Femur (tissue), 1 donor: ENCODE measurements at places on chromosomes 2 and 18.
A peak's percentile ranks its signal among the peaks of the same experiment; 100 is the strongest.

DNA sequence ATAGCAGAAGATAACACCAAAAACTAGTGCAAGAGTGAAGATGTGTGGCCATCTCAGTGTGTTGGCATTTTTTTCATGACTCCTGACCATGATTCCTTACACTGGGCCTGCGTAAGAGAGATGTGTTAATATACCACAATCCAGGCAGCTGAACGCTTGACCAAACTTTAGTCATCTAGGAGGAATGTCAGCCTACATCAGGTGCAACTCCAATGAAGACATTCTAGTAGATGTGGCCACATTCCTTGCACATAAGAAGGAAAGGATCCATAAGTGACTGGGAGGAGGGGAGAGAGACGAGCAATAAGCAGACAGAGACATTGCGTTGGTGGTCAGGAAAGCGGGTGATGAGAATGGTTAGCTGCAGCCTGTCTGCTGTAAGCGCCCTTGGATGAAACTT is 42.6 kb downstream of the CYRIA start:
- no peak for DNase-seq

DNA sequence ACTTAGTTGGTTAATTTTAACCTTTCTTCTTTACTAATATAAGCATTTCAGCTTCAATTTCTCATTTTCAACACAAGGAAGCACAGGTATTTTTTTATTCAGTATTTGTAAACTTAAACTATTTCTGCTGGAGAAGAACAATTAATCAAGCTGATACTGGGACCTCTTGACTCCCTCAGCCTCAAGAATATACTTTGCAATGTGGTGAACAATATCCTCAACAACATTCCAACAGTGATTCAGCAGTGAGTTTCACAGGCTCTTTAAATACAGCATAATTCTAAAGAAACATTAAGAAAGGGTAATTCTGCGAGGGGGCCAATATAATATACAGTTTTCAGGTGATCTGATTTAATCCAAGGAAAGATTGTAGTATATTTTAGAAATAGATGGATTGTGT is 10.0 kb downstream of the RAPGEF4 start:
- no peak for DNase-seq

DNA sequence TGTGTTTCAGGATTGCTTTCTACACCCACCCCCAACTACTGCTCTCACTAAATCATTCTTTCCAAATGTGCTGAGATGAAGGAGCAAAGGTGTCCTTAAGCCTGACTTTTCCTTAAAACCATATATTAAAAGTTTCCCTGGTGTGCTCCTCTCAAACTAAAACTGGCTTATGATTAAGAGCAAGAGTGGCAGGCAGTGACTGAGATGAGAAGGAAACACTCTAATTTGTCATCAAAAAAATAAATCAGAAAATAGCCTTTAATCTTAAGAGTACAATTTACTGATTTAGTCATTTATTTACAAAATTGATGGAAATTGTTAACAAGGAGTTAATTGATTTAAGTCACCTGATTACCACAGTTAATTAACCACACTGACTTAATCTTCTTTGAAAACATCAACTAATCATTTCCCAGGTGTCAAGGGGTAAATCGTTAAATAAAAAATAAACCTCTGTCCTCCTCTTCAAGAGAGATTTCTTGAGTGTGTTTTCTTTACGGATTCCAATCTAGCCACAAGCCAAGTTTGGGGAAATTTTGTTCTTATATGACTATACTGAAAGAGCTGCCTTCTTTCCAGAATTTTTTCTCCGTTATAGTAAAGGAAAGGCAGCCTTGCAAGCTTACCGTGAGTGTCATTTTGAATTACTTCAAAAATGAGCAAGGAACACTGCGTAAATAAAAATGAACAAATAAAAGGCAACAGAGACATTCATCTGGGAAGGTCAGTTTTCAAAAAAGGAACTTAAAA is 17.4 kb downstream of the LRP2 start:
- no peak for DNase-seq

DNA sequence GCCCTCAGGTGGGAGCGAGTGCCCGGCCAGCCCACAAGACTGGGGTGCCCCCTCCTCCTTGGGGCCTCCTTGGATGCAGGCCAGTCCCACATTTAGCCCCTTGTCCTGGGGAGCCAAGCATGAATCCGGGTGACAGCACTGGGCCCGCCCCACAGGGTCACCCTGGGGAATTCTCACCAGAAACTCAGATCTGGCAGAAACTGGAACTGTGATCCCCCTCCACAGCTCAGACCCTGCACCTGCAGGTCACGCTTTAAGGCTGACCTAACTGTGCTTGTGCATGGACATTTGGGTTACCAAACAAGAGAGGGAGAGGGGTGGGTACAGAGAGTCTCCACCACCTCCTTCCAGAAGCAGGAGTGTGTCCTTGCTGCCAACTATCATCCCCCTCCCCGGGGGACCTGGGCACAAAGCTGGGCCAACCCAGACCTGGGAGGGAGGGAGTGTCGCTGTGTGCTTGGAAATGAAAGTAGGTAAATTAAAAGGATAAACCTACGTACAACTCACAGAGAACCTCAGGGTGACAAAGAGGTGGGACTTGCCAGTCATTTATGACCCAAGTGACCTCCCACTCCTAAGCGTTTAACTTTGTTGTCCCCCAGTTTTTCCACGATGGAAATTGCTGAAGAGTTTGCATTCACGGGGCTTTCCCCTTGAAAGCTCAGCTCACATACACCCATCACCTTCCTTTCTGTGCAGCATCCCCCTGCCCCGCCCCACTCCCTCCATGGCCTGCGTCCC is 9.1 kb downstream of the ITM2C start:
- no peak for DNase-seq

DNA sequence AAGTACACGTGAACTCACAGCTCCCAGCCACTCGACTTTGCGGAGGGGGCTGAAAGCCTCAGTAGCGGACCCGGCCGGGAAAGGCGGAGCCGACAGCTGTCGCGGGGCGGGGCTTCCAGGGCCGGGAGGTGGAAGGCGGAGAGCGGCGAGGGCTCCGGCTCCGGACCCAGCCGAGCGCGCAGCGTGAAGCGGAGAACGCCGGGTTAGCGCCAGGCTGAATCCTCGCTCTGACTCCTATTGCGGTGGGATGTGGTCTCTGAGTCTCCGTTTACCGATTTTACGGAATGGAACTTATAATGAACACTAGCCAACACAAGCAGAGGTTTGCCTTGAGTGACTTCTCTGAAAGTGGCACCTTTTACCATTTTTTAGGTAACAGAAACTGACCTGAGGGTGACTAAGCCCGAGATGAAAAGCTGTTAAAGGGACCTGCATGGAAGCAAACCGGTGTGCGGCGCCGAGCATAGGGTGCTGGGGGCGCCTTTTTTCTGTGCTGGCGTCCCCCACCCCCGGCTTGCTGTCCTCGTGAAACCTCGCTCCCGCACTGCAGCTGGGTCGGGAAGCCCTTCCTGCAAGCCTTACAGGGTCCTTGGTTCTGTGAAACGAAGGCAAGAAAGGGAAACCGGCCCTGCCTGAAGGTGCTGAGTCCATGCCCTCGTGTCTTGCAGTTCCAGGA is 72.9 kb downstream of the EN1 start:
- DNase-seq = peak; percentile 73

DNA sequence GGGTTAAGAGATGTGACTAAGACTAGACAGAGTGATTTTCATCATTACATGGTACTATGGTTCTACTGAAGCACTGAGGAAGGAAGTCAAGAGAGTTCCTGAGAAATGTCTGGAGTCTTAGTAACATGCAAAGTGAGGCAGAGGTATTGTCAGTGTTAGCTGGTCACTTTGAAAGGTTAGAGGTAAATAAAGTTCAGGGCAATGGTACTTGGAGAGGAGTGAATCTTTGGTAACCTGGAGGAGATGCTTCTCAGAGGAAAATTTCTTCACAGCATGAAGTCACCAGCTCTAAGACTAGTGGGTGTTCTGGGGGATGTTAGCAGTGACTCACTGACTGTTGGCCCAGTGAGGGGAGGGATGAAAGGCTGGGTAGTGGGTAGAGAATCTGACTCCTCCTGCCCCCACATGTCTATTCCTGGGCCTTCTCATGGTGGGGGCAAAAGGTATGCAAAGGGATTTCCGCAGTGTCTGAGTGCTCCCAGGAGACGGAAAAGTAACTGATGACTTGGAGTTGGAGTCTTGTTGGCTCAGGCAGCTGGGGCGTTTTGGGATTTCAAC is 23.3 kb upstream of the IL1RN start:
- no peak for DNase-seq

DNA sequence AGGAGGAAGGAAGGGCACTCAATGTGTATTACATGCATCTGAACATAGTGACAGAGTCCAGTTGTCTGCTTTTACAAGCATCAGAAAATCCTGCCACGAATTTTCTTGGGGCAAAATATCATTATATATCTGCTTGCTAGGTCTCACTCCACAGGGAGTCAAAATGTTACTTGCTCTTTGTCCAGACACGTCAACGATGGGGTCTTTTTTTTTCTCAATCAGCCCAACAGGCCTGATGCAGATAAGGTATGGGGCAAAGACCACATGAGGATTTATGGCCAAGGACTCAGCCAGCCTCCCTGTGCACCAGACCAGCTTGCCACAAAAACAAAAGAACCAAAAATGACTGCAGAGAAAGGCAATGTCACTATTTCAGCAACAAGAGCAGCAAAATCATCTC is 323.4 kb upstream of the PKDCC start:
- DNase-seq = no peak

DNA sequence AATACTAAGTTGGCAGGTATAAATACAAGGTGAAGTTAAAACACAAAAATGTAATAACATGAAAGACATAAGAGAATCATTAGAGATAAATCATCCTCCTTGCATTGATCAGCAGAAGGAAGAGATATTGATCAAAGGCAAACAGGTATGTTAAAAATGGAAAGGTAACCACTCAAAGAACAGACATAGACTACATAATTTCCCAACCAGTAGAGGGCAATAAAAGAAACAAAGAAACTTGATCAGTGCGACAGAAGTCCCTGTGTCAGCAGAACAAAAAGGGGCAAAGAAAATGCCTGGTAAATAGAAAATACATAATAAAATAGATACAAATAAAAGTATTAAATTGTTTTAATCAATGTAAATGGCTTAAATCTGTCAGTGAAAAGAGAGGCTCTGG is 53.6 kb downstream of the FAM228A start:
- DNase-seq = no peak

- DNase-seq = no peak
Measured at GRCh38 chr2:102461188-102461587, 11.8 kb upstream of the SLC9A4 start.

GRCh38 chr2:223054193-223054781 is 2.3 kb downstream of the KCNE4 start:
- peak; percentile 79 for DNase-seq

GRCh38 chr18:27213123-27213717 is 28.1 kb upstream of the CHST9 start:
- no peak for DNase-seq

GRCh38 chr2:221197225-221197856 is 374.8 kb downstream of the EPHA4 start:
- no peak for DNase-seq

GRCh38 chr2:104857262-104858005 is 3.5 kb downstream of the POU3F3 start:
- DNase-seq = no peak

- no peak for DNase-seq
Measured at GRCh38 chr2:55948176-55948923, 24.8 kb upstream of the EFEMP1 start.

DNA sequence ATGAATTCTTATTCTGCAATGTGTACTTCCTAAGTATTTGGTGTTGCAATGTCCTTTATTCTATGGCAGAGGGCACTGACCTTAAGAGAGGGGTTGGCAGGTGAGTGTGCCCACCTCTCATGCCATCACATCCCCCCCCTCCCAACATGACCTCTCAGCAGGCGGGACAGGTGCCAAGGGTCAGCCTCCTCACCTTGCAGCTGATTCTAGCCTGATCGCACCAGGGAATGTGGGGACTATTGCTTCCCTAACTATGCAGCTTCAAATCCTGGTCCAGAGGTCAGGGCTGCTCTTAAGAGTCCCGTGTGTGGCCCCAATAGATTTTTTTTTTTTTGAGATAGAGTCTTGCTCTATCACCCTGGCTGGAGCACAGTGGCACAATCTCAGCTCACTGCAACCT is 9.5 kb downstream of the HJURP start:
- no peak for DNase-seq

- DNase-seq = no peak
Measured at GRCh38 chr2:18797133-18797845, 207.9 kb upstream of the NT5C1B start.

DNA sequence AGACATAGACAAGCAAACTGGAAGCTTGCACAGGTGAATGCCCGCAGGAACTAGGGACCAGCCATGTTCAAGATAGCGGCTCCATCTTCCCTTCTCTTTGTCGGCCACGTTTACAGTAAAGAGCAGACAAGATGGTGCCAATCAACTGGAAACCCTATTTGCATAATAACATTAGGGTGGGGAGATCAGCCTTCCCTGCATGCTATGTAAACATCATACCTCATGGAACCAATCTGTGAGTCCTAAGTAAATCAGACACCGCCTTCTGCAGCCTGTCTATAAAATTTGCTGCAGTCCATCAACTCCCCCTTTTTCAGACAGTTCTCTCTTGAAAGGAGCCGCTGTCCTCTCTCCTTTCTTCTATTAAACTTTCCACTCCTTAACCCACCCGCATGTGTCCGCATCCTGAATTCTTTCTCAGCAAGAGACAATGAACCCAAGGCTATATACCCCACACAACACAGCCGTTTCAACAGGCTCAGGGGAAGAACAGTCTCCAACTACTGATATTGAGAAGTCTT is 384.4 kb downstream of the EIPR1 start:
- no peak for DNase-seq

- no peak for DNase-seq
Measured at GRCh38 chr2:188475945-188476344, 184.3 kb downstream of the GULP1 start.

GRCh38 chr2:73103018-73103542 is 9.7 kb downstream of the RAB11FIP5 start:
- no peak for DNase-seq

DNA sequence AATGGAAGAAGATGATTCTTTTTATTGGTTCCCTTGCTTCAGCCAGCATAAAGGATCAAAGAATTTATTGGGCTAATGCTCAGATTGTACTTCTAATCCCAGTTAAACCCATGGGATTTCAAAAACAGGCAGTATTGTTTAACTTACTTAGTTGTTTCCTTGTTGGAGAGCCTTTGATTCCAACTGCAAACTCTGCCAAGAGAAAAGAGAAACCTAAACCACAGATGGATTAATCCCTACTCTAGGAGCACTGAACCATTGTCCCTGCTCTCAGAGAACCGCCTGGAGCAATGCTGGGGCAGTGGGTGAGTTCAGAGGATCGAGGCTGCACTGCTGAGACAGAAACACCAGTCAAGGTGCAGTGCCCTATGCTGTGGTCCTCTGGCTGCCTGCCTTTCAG is 44.9 kb upstream of the SIGLEC15 start:
- DNase-seq = no peak

- DNase-seq = no peak
Measured at GRCh38 chr2:143684551-143685320, 555.5 kb downstream of the ARHGAP15 start.

- DNase-seq = no peak
Measured at GRCh38 chr18:46678785-46679399, 21.9 kb upstream of the LOXHD1 start.

DNA sequence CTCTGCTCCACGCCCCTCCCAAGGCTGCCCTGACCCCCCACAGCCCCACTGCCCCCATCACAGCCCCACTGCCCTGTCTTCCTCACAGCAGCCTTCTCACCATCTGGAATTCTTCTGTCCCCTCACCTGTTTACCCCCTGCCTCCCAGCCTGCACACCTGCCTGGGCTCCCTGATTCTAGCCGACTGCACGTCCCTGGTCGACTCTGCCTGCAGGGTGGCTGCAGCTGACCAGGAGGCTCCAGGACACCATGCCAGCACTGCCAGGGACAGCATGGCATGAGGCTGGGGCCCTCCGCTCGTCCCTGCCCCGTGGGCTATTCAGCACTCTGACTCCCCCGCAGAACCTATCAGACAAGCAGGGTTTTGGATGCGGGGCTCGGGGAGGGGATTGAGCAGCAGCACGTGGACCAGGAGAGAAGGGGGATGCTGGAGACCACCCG is 254.1 kb downstream of the HDAC4 start:
- no peak for DNase-seq
